ENCODE measurements at places on chromosomes 3 and 15. TPM values are rescaled to one million over a fixed set of nuclear protein-coding genes. Genes with fewer than 3 reads are reported as not detected.
A peak's percentile ranks its signal among the peaks of the same experiment; 100 is the strongest.

GRCh38 chr3:56633602-56634535, 49.2 kb downstream of the TASOR start:
- DNase-seq = no peak
- H3K4me1 ChIP-seq = peaks cover 3% of the 10 kb centered on the region
- no peak overlapping the region for H3K4me3 ChIP-seq
- H3K27ac ChIP-seq = no peak overlapping the region
- H3K27me3 ChIP-seq = no peaks in the 10 kb centered on the region

DNA sequence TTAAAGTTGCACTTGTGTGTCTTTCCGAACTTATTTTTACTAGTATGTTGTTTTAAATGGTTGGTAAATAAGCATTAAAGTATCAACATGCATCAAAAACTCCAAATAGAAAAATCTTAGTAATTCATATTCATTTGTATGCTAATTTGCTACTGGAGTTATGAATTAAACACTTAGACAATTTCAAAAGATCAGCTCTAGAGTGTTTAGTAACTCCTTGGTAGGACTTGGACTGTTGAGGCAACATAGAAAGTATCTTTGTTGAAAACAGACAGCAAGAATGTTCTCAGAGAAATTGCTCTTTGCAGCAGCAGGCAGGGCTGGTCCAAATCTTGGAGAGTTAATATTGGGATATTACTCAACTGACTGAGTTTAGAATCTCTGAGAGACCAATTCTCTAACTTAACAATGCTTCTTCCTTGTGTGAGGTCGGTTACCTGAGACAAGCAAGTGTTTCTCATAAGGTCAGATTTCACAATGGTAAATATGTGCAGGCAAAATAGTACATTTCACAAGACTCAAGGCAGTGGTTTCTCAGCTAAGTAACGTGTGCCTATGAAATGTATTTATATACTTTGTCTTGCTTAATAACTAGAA, 147.8 kb upstream of the IL12A start:
- no peak overlapping the region for H3K27ac ChIP-seq
- no peak for DNase-seq
- no peaks in the 10 kb centered on the region for H3K36me3 ChIP-seq
- no peak overlapping the region for H3K4me3 ChIP-seq
- no peaks in the 10 kb centered on the region for H3K4me1 ChIP-seq
- H3K27me3 ChIP-seq = no peaks in the 10 kb centered on the region

DNA sequence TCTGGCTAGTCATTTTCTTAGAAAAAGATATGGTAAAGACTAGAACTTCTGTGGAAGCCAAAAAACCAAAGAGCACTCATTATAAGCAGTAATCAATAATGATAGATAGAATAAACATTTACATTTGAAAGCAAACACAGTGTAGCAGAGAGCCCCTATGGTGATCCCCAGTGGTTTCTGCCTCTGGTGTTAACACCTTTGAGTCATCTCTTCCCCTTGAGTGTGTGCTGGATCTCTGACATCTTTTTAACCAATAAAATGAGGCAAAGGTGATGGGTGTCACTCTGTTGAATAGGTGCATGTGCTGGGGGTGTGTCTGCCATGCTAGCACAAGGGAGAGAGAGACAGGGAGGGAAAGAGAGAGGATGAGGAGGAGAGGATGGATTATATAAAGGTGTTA, 121.6 kb downstream of the TFG start:
- H3K27ac ChIP-seq = no peak overlapping the region
- H3K4me1 ChIP-seq = no peaks in the 10 kb centered on the region
- no peaks in the 10 kb centered on the region for H3K27me3 ChIP-seq
- DNase-seq = no peak

- H3K27me3 ChIP-seq = no peaks in the 10 kb centered on the region
- H3K27ac ChIP-seq = no peak overlapping the region
- DNase-seq = no peak
- no peaks in the 10 kb centered on the region for H3K4me1 ChIP-seq
- no peak overlapping the region for H3K4me3 ChIP-seq
- H3K36me3 ChIP-seq = no peaks in the 10 kb centered on the region
Observed at GRCh38 chr15:93164409-93164808, 75.4 kb upstream of the RGMA start.

DNA sequence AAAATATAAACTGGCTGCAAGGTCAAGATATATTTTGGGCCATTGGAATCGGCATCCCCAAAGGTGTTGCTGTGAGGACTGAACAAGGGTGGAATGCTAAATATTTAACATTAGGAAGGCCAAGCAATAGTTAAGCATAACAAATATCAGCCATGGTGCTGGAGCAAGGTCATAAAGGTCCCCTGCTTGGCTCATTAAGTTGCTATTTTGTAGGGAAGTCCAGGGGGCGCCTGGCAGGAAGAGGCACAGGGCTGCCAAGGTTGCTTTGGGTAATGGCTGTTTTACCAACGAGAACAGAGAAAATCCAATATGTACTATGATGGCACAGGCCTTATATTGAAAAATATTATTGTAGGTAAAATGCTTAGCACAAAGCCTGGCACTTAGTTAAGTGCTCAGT, 62.2 kb downstream of the SLC15A2 start:
- no peak overlapping the region for H3K27ac ChIP-seq
- no peak for DNase-seq
- H3K4me3 ChIP-seq = no peak overlapping the region
- H3K4me1 ChIP-seq = no peaks in the 10 kb centered on the region

GRCh38 chr3:37071921-37072320, 78.6 kb downstream of the MLH1 start:
- H3K4me1 ChIP-seq = no peaks in the 10 kb centered on the region
- H3K27ac ChIP-seq = no peak overlapping the region
- no peak overlapping the region for H3K4me3 ChIP-seq
- H3K27me3 ChIP-seq = no peaks in the 10 kb centered on the region

DNA sequence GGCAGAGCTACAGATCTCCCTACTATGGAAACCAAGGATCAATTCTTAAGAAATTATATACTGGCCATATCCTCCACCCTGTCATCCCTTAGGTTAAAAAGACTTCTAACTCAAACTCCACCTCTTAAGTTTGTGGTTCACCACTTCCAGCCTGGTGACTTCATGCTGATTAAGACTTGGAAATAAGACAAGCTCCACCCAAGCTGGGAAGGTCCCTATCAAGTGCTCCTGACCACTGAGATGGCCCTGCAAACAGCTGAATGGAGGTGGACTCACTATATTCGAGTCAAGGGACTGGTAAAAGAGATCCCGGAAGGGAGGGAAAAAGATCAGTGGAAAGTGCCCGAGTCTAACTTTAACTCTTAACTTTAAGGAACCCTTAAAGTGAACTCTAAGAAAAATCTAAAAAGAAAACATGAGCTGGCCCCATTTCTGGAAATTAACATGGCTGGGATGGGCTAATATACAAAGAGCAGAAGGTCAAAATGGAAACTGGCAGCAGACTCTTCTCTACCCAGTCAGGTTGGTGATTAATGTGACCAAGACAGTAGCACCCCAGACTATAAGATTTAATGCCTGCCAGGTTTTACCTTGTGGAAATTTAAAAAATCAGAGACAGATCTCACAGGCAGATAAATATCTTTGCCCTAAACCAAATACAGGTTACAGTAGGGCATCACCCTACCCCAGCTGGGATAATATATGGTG, 43.9 kb downstream of the PPCDC start:
- no peak overlapping the region for H3K4me3 ChIP-seq
- H3K4me1 ChIP-seq = peaks cover 10% of the 10 kb centered on the region
- no peak for DNase-seq
- H3K27me3 ChIP-seq = no peaks in the 10 kb centered on the region

DNA sequence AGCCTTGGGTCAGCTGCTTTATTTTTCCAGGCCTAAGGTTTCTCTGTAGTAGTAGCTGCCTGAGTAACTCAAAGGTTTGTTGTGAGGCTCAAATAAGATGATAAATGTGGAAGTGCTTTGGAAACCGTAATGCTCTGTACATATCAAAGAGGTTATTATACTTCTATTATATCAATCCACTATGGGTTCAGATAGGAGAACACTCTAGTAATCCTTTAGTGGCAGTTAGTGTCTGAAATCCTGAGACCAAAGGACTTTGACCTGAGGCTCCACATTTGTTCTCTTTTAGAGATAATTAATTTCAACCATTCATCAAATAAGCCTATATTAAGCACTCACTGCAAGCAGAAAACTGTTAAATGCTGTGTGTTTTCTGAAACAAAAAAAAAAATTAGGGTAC, 128.6 kb upstream of the BCL6 start:
- no peaks in the 10 kb centered on the region for H3K4me1 ChIP-seq
- H3K27ac ChIP-seq = no peak overlapping the region
- H3K4me3 ChIP-seq = no peak overlapping the region
- H3K27me3 ChIP-seq = no peaks in the 10 kb centered on the region

DNA sequence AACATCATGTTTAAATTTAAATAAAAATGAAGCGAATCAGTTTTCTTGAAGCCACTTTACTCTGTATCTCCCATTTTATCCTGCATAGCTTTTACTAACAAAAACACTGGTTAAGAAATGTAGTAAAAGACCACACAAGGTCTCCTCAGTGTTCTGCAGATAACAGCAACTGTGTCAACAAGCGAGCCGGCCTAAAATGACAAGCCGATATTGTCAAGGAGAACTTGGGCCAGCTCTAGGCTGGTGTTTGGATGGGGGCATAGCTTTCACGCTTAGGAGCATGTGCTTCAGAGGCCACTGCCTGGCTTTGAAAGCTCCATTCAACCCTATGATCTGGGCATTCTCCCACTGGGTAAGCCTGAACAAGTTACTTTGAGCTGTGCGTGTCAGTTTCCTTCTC, 38.1 kb downstream of the MFSD1 start:
- no peaks in the 10 kb centered on the region for H3K27me3 ChIP-seq
- H3K27ac ChIP-seq = no peak overlapping the region
- peak; percentile 7 for DNase-seq
- H3K4me3 ChIP-seq = no peak overlapping the region

DNA sequence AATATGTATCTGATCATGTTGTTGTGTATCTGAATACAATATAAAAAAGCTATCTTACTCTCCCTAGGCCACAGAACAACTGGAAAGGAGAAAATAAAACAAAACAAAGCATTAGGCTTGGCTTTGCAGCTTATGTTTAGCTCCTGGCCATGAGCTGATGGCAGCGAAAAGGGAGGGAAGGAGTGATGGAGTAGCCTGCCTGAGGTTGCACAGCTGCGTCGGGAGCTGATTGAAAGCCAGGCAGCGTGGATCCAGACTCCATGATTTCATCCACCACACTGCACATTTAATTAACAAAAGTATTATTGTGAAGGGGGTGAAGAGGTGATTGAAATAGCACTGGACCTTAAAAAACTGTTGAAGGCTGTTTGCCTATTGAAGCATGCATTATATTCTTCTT, 212.2 kb downstream of the GABRG3 start:
- peaks cover 3% of the 10 kb centered on the region for H3K4me1 ChIP-seq
- peak; percentile 80 for DNase-seq
- H3K27ac ChIP-seq = no peak overlapping the region
- no peak overlapping the region for H3K4me3 ChIP-seq

GRCh38 chr3:58577269-58577821, at the start of gene FAM107A:
Gene FAM107A, minus strand, starts transcription at chr3:58577391. Its CDS starts 7,531 bp downstream, at chr3:58569860.
- H3K36me3 ChIP-seq = no peaks in the 10 kb centered on the region
- H3K27me3 ChIP-seq = peaks cover 4% of the 10 kb centered on the region
- H3K27ac ChIP-seq = peak within 1 kb of the TSS; percentile 77

DNA sequence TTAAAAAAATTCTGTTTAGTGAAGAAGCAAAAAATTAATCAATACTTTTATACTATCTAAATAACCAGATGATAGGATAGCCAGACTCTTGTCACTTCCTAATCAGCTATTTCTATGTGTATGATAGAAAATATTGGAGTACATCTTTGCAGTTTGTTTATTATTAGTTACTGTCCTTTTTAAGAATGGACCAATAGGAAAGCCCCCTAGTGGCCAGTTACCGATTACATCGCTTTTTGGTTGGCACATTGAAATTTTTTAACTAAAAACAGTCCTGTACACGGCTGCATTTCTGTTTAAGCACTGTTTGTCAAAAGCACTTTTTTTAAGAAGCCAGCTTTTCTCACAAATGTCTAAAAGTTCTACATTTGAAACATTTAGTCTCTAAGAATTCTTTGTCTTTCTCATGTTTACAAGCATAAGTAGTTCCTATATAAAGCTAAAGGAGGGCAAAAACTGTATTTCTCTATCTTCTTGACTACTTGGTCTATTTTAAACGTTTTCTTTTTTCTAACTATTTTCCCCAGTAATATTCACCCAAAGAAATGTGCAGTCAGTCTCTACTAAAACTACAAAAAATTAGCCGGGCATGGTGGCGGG, 253.2 kb upstream of the LRTM1 start:
- H3K27me3 ChIP-seq = peaks cover 2% of the 10 kb centered on the region
- H3K36me3 ChIP-seq = no peaks in the 10 kb centered on the region

DNA sequence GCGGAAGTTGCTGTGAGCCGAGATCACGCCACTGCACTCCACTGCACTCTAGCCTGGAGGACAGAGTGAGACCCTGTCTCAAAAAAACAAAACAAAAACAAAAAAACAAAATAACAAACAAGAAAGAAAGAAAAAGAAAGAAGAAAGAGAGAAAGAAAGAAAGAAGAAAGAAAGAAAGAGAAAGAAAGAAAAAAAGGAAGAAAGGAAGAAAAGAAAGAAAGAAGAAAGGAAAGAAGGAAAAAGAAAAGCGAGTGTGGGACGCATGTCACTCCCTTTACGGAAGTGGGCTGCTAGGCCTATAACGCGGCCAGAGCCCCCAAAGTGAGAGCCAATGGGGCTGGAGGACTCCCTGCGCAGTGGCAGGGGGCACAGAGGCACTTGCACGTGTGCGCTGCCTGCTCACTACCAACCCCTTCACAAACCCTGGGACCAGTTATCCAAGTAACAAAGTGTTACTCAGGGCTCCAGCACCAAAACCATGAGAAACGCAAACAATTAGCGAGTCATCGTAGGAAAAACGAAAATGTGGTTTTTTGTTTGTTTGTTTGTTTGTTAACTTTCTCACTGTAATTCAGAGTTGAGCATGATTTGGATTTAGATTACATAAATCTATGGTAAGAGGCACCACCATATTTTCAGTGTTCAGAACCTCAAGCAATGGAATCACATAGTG, 40.8 kb upstream of the ATP1B3 start:
- H3K27ac ChIP-seq = no peak overlapping the region
- H3K27me3 ChIP-seq = no peaks in the 10 kb centered on the region
- no peaks in the 10 kb centered on the region for H3K36me3 ChIP-seq
- no peak for DNase-seq

- H3K4me1 ChIP-seq = no peaks in the 10 kb centered on the region
- DNase-seq = no peak
- no peaks in the 10 kb centered on the region for H3K36me3 ChIP-seq
- no peak overlapping the region for H3K4me3 ChIP-seq
- H3K27me3 ChIP-seq = no peaks in the 10 kb centered on the region
Observed at GRCh38 chr15:60673918-60674558, 195.1 kb upstream of the ICE2 start.

DNA sequence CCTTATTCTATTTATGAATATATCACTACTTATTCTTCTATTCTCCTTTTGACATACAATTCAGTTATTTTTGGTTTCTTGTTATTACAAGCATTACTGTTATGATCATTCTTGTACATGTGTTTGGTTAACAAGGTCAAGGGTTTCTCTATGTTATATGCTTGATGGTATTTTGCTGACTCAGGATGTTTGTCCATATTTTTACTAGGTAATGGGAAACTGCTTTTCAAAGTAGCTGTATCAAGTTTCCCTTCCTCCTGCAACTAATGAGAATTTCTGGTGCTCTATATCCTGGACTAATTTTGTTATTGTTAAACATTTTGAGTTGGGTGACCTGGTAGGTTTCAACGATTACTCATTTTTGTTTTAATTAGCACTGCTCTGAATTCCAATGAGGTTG, 841.0 kb downstream of the OTOL1 start:
- no peak for DNase-seq
- H3K4me1 ChIP-seq = no peaks in the 10 kb centered on the region
- H3K27me3 ChIP-seq = no peaks in the 10 kb centered on the region

Gene MYZAP
- 6.9 TPM for total RNA-seq

Gene GOLGA6L22
- total RNA-seq = not detected

Gene NANOGP8
- total RNA-seq = 0.92 TPM

Gene XYLB
- total RNA-seq = 5.8 TPM

Gene HHATL
- total RNA-seq = 0.65 TPM

Gene MFGE8
- 135 TPM for total RNA-seq
